ENCODE measurements at places on chromosomes 3 and 15. TPM values are rescaled to one million over a fixed set of nuclear protein-coding genes. Genes with fewer than 3 reads are reported as not detected.

GRCh38 chr3:22111226-22111625 lies 360.2 kb upstream of the ZNF385D start:
- no peak for DNase-seq

GRCh38 chr3:149613988-149614387 lies 43.8 kb downstream of the WWTR1 start:
- DNase-seq, result no peak

DNA sequence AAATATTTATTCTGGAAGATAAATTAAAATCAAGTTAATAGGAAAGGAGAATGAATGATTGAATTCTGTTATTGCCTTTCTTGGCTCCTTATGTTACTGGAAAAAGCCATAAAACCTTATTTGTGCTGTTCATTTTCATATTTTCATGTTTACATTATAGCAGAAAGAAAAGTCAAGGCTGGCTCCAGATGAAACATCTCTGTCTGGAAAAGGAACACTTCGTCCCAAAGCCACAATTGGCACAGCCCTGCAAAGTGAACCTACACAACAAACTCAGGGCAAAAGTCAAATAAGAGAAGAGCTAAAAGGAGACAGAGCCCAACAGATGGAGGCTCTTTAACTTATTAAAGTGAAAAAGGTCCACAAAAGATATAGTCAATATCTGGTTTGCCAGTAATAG lies 73.4 kb downstream of the GTPBP8 start:
- no peak for DNase-seq

DNA sequence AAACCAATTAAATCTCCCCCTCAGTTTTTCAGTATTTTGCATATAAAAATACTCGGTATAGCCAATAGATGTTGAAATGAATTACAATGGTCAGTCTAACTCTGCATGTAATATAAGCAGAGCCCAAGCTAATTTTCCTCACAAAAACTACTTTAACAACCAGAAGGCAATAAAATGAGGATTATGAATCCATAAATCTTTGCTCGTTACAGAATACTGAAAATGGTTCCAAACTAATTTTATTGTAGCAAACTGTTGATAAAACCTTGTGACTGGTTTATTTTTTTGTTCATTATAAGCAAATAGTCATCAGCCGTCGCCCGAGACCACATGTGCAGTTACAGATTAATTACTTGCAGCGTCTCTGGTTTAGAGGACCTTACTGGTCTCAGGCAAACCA lies 183.2 kb downstream of the SSR3 start:
- no peak for DNase-seq

DNA sequence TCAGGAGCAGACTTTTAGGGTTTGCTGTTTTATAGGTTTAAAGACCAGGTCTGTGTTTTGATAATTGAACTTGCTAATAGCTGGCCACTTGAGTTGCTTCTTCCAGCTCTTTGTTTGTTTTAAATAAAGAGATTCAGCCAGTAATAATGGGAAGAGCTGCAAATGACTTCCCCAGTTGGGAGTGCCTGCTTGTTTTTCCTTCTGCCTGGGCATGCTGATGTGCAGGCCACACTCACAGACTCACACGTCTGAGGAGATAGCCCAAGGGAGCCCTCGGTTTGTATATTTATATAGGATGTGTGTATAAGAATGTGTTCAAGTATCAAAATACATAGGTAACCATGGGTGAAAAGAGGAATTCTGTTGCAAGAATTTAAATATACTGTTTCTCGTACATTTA lies 78.2 kb upstream of the BOC start:
- DNase-seq, result no peak

- DNase-seq, result no peak
These were observed 332.9 kb upstream of the TGFBR2 start for GRCh38 chr3:30273304-30274072.

GHSR gene
- not detected for total RNA-seq

AP3B2 gene
- 5.8 TPM for total RNA-seq

DNA sequence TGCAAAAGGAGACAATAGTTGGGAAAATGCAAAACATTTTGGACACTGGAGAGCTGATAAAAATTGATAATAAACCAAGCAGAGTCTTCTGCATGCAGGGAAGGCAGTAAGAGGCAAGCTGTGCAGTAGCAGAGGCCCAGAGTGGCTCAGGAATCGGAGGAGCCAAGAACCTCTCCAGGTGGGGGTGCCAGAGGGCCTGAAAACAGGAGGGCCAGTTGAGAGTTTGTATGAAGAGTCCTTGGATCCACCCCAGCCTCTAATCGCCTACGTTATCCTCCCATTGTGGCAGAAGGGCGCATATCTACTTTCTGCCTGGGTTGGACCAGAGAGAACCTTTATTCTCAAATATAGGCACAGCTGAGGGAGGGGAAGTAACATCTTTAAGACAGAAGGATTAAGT lies 48.9 kb upstream of the RBP1 start:
- DNase-seq, result no peak

ALDH1A3 gene
- total RNA-seq, result 0.38 TPM

GRCh38 chr3:113104357-113105092 lies 106.8 kb upstream of the BOC start:
- DNase-seq, result no peak

MYH15 gene
- 0.07 TPM for total RNA-seq

C3orf80 gene
- total RNA-seq, result 0.13 TPM

P2RY13 gene
- not detected for total RNA-seq

ANP32A gene
- 123 TPM for total RNA-seq

GRCh38 chr3:107956991-107957900 lies 133.6 kb downstream of the CD47 start:
- DNase-seq, result no peak

GRCh38 chr15:68300115-68300940 lies 22.8 kb downstream of the FEM1B start:
- DNase-seq, result no peak

DNA sequence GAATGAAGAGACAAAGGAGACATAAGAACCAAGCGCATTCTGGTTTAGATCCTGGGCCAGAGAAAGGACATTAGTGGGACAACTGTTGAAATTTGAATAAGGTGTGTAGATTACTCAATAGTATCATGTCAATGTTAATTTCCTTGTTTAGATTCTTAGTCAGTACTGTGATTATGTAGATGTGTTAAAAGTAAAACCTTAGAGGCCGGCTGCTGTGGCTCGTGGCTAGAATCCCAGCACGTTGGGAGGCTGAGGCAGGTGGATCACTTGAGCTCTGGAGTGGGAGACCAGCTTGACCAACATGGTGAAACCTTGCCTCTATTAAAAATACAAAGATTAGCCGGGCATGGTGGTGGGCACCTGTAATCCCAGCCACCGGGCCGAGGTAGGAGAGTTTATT lies 26.7 kb downstream of the CYP8B1 start:
- DNase-seq, result no peak

DNA sequence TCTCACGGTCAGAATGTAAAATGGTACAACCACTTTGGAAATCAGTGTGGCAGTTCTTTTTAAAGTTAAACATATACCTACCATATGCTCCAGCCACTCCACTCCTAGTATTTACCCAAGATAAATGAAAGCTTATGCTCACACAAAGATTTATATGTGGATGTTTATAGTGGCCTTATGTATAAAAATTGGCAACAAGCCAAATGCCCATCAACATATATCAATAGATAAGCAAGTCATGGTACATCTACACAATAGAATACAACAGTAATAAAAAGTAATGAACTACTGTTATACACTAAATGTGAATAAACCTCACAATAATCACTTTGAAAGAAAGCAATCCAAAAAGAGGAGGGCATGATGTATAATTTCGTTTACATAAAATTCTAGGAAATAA lies 153.5 kb upstream of the LMCD1 start:
- no peak for DNase-seq

MUC20 gene
- total RNA-seq, result 6.0 TPM

FBXL22 gene
- total RNA-seq, result 1.6 TPM

DNA sequence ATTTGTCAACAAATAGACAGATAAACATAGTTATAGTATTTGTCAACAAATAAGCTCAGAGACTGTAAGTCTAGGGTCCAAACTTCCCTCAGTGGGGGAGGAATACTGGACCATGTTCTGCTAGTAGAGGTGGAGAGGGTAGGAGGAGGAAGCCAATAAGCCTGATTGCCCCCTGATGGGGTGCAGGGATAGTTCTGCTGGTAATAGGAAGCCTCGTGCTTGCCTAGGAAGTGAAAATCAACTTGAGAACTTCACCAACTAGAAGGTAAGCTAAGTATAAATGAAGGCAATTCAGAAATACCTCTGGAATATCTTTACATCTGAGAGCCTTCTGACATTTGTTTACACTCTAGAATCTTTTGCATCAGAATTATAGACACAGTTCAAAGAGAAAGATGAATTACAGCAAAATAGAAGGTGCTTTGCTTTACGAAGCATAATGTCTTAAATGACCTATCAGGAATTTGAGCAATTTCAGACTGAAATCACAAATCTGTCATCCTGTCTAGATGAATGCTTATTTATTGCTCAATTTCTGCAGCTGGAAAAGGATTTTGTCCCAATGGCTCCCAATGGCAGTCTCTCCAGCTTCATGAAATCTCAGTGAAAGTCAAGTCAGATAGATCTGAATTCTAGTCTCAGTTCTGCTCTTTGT lies 225.6 kb upstream of the TBC1D5 start:
- DNase-seq, result no peak

SCAANT1 gene
- not detected for total RNA-seq

Measured in T-cell (primary cell).